ENCODE measurements at places on chromosomes 11 and 22.

DNA sequence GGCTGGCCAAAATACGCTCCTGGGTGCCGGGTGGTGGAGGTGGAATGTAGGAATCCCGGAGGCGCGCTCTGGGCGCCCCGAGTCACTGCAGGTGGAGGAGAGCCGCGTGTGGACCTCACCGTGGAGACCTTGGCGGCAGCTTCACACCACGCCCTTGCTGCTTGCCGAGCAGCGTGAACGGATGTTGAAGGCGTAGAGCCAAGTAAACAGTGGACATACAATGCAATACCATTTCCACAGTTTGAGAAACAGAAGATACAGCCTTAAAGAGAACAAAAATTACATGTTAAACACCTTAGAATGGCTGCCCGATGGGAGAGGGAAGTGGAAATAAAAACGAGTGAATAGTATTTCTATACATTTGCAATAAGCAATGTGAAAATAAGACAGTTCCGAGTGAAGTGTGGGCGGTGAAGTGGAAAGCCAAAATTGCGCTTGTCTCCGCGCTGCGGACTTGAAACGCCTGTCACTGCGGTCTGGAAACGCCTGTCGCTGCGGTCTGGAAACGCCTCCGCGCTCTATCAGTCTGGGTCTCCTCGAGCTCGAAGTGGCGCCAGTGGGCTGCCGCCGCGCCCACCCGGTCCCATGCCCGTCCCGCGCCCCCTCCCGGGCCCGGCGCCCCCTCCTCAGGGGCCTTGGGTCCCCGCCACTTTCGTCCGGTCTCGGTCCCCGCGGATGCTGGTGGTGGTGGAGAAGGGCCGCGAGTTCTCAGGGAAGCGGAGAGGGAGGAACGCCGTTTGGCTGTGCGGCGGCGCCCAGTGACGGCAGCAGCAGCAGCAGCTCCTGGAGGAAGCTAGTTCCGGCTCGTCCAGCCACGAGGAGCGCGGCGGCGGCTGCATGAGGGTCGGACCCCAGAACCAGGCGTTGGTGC lies 1.6 kb downstream of the NCR3LG1 start:
- peaks cover 22% of the 10 kb centered on the region for H3K4me1 ChIP-seq
- H3K36me3 ChIP-seq: peaks cover 5% of the 10 kb centered on the region
- H3K4me3 ChIP-seq: peak overlapping the region; percentile 87
- H3K27ac ChIP-seq: no peak overlapping the region
- H3K27me3 ChIP-seq: peaks cover 63% of the 10 kb centered on the region
- peak; percentile 75 for DNase-seq

DNA sequence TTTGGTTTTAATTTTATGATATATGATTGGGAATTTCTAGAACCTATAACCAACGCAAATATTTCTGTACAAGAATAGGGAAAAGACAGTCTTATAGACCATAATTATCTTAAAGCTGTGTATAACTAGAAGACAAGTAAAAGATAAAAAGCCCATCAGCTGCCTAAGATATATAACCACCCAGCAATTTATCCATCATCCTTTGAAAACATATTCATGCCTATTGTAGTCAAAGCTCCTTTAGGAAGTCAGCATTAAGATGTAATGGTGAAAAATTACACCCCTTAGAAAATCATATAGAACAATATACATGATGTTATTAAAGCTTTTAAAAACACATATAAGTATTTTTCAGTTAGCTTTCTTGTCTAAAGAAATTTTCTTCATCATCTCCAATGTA lies 46.4 kb downstream of the ELP4 start:
- peaks cover 21% of the 10 kb centered on the region for H3K36me3 ChIP-seq
- no peak overlapping the region for H3K27ac ChIP-seq
- no peaks in the 10 kb centered on the region for H3K4me1 ChIP-seq

DNA sequence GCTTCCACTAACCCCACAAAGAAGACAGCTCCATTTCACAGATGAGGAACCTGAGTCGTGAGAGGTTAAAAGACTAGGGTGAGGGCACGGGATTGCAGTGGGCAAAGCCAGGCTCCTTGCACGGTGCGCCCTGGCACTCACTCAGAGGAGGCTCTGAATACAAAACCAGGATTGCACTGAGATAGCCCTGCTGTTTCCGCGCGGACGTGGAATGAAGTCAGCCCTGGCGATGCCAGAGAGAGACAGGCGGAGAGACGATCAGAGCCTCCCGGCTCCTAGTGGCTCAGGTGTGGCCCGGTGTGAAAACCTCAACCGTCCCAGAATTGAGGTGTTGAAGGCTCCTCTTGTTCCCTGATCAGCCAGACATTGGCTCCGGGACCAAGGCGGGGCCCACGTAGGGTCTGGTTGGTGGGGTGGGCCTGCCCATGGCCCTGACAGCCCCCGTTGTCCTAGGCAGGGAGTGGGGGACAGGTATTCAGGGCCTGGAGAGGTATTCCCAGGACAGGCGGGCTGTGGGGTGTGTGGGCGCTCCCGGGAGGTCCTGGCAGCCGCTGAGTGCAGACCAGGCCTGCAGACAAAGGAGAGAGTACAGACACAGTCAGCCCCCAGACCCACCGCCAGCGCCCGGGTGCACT lies 43.1 kb upstream of the LINC01488 start:
- no peak overlapping the region for H3K27ac ChIP-seq
- DNase-seq: no peak
- peaks cover 17% of the 10 kb centered on the region for H3K27me3 ChIP-seq
- H3K4me3 ChIP-seq: no peak overlapping the region

DNA sequence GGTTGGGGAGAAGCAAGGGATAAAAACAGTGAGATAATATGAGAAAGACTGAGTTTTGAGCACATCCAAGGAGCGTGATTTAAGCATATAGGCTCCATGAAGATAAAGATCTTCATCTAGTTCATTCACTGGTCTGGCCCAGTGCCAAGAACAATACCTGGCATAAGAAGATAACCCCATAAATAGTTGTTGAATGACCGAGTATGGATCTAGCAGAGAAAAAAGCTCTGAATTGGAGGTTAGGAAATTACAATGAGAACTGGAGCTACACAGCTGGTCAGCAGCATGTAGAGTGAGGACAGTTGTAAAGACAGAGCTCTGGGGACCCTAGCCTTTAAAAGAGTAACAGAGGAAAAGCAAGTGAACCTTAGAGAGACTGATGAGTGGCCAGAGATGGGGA lies 33.0 kb upstream of the PAK1 start:
- no peaks in the 10 kb centered on the region for H3K4me1 ChIP-seq
- DNase-seq: no peak
- H3K27me3 ChIP-seq: peaks cover 6% of the 10 kb centered on the region

GRCh38 chr22:44383652-44384562 lies 71.2 kb upstream of the SHISAL1 start:
- H3K36me3 ChIP-seq: no peaks in the 10 kb centered on the region
- DNase-seq: no peak
- peaks cover 41% of the 10 kb centered on the region for H3K27me3 ChIP-seq
- peaks cover 75% of the 10 kb centered on the region for H3K4me1 ChIP-seq

DNA sequence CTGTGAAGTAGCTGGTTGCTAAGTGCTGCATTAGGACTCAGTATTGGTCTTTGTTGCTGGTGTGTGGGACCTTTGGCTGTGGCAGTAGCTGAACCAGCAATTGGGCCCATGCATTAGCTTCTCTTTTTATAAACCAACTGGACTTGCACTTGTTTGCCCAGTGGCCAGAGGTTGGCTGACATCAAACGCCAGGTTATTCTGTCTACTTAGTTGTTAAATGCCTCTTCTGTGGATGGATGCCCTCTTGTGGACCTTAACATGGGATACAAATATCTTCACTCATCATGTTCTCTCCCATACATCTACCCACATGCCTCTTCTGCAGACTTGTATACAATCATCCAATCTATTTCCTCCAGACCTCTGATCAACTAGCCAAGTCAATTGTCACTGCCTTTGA lies 26.4 kb upstream of the ARHGAP20 start:
- H3K27me3 ChIP-seq: peaks cover 6% of the 10 kb centered on the region
- H3K4me3 ChIP-seq: no peak overlapping the region
- peaks cover 9% of the 10 kb centered on the region for H3K4me1 ChIP-seq

DNA sequence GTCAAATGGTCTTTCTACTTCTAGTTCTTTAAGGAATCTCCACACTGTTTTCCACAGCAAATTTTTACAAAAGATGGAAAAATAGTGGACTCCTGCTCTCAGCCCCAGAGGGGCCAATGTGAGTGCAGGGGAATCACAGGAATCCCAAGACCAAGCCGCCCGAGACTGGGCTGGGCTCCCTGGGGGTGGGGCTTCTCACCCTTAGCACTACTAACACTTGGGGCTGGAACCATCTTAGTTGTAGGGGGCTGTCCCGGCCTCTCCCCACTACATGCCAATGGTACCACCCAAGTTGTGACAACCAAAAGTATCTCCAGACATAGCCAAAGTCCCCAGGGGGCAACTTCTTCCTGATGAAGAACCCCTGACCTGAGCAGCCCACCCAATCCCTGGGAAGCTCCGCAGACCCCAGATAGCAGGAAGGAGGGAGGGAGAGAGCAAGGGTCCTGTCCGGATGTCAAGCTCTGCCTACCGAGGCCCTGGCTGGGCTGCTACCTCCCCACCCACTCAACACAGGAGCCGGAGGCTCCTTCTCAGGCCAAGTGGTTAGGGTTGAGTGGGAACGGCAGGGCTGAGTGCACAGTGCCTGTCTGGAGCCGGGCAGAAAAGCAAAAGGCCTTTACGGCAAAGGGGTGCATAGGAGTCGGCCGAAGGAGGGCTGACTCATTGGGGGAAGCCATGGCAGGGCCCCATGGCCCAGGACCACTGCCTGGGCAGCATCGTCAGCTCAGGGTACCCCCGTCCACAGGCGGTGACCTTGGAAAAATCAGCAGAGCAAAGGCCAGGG lies 122.5 kb upstream of the FGF3 start:
- peaks cover 25% of the 10 kb centered on the region for H3K4me1 ChIP-seq
- H3K36me3 ChIP-seq: no peaks in the 10 kb centered on the region
- H3K27me3 ChIP-seq: peaks cover 11% of the 10 kb centered on the region
- no peak overlapping the region for H3K27ac ChIP-seq

- DNase-seq: no peak
- no peaks in the 10 kb centered on the region for H3K4me1 ChIP-seq
- H3K36me3 ChIP-seq: no peaks in the 10 kb centered on the region
- no peak overlapping the region for H3K4me3 ChIP-seq
- no peak overlapping the region for H3K27ac ChIP-seq
Measured at GRCh38 chr11:82043316-82043715, 690.3 kb downstream of the FAM181B start.

- H3K4me1 ChIP-seq: peaks cover 11% of the 10 kb centered on the region
- no peak overlapping the region for H3K4me3 ChIP-seq
- peaks cover 41% of the 10 kb centered on the region for H3K36me3 ChIP-seq
- no peak for DNase-seq
- no peaks in the 10 kb centered on the region for H3K27me3 ChIP-seq
Measured at GRCh38 chr11:78147807-78148206, 8.4 kb upstream of the ALG8 start.

- H3K36me3 ChIP-seq: no peaks in the 10 kb centered on the region
- H3K4me1 ChIP-seq: no peaks in the 10 kb centered on the region
- H3K27me3 ChIP-seq: no peaks in the 10 kb centered on the region
- no peak for DNase-seq
- H3K4me3 ChIP-seq: no peak overlapping the region
- H3K27ac ChIP-seq: no peak overlapping the region
Measured at GRCh38 chr11:87879118-87879517, 296.1 kb downstream of the RAB38 start.

GRCh38 chr11:68325907-68326220 lies 13.5 kb downstream of the LRP5 start:
- no peak overlapping the region for H3K4me3 ChIP-seq
- DNase-seq: no peak
- H3K27me3 ChIP-seq: no peaks in the 10 kb centered on the region
- no peak overlapping the region for H3K27ac ChIP-seq
- H3K4me1 ChIP-seq: peaks cover 65% of the 10 kb centered on the region

GRCh38 chr22:22082960-22083359 lies 100.4 kb upstream of the TOP3B start:
- no peak overlapping the region for H3K27ac ChIP-seq
- no peak overlapping the region for H3K4me3 ChIP-seq
- H3K4me1 ChIP-seq: no peaks in the 10 kb centered on the region
- no peaks in the 10 kb centered on the region for H3K36me3 ChIP-seq
- no peak for DNase-seq

GRCh38 chr11:75424396-75424795 lies 8.6 kb downstream of the KLHL35 start:
- no peak for DNase-seq
- H3K27ac ChIP-seq: no peak overlapping the region
- peaks cover 49% of the 10 kb centered on the region for H3K36me3 ChIP-seq
- peaks cover 41% of the 10 kb centered on the region for H3K27me3 ChIP-seq
- H3K4me3 ChIP-seq: no peak overlapping the region
- peaks cover 16% of the 10 kb centered on the region for H3K4me1 ChIP-seq

Data from nephron progenitor cell (in vitro differentiated cells).